HS-5 (cell line): ENCODE measurements at places on chromosomes 7 and 10.

GRCh38 chr7:11576310-11576709 is 255.7 kb downstream of the THSD7A start:
- DNase-seq, result no peak

DNA sequence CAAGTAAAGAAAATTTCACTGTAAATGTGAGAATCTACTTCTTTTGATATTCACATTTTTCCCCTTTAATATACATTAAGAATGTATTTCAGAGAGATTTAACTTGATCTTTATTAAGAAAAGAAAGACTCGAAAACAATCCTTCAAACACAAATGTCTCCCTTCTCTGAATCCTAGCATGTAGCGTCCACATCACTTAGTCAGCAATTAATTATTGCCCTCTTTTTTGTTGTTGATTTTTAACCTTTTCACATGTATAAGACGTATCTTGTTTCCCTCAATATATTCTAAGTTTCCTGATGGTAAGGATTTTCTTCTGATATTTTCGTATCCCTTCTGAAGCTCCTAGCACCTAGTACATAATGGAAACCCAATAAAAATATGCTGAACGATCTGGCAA is 6.6 kb downstream of the PDE1C start:
- DNase-seq, result no peak

DNA sequence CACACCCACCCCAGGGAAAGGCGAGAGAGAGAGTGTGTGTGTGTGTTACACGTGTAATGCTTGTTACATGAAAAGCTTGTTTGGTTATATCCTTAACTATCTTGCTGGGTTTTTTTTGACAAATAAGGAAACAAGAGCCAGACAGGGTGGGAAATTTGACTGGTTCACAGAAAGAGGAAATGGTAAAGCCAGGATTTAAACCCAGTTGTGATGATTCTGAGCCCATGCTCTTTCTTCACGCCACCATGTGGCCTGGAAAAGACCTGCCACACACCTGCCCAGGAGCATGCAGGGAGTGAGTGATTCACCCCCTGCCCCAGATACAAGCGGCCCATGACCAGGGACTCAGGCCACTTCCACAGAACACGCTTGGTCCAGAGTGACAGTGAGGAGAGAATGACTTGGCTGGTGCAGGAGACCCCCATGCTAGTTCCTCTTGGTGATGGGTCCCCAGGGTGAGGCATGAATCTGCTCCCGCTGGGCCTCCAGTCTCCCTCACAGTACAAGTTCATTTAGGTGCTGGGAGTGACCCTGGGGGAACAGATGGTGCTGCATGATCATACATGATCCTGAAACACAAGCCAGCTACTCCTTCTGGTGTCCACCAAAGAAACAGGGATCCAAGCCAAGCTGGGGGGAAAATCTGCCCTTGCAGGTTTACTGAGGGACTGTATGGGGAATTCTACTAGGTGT is 21.0 kb upstream of the EIF5AL1 start:
- DNase-seq, result no peak

DNA sequence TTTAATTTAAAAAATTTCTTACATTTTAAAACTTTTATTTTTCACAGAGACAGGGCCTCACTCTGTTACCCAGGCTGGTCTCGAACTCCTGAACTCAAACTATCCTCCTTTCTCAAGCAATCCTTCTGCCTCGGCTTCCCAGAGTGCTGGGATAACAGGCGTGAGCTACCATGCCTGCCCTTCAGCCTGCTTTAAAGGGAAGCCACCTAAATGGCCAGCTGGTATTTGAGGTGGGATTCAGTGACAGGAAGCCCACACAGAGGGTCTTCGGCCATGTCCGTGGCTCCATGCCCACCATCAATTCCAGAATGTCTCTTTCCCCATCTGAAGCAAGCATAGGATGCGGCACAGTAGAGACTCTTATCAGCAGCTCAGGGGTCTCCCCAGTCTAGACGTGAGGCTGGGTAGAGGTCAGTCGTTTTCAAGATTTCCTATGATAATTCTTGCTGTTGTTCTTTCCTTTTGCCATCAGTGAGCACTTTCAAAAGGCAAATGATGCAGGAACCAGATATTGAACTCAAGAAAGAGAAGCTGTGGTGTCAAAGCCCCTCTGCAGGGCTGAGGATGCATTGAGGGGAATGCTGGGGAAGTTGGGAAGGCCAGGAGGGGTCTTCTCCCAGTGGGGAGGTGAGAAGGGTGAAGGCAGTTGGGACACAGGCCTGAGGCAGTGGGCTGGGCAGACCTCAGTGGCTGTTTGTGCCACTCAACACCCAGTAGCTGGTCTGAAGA is 291.5 kb upstream of the IGFBP3 start:
- DNase-seq, result no peak

DNA sequence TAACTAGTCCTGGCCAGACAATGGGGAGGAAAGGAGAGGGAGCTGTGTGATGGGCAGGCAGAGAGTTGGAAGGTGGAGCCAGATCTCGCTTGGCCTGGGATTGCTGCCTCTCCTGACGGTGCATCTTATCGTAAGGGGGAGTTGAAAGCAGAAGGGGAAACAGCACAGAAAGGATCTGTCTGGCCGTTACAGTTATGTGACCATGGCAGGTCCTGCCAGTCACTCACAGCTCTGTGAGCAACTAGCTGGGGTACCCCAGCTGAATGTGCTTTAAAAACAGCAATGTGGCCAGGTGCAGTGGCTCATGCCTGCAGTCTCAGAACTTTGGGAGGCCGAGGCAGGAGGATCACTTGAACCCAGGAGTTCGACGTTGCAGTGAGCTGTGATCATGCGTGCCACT is 8.1 kb downstream of the BLVRA start:
- no peak for DNase-seq

DNA sequence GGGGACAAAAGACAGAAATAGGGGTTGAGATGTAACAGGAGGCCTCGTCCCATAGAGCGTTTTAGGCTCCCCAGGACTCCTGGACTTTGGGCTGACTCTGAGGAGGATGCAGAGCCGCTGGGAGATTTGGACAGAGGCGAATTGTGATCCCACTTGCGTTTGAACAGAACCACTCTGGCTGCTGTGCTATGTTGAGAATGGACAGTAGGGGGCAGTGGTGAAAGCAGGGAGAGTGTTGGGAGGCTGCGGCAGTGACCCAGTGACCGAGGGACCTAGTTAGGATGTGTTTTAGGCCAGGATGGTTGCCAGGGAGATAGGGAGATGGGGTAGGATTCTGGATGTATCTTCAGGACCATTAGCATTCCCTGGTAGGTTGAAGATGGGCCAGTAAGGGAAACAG is 271.6 kb downstream of the CCDC3 start:
- DNase-seq, result no peak

GRCh38 chr10:132977076-132977475 is 34.7 kb upstream of the CFAP46 start:
- DNase-seq, result no peak

GRCh38 chr10:12243864-12244620 is 48.1 kb downstream of the CDC123 start:
- no peak for DNase-seq

DNA sequence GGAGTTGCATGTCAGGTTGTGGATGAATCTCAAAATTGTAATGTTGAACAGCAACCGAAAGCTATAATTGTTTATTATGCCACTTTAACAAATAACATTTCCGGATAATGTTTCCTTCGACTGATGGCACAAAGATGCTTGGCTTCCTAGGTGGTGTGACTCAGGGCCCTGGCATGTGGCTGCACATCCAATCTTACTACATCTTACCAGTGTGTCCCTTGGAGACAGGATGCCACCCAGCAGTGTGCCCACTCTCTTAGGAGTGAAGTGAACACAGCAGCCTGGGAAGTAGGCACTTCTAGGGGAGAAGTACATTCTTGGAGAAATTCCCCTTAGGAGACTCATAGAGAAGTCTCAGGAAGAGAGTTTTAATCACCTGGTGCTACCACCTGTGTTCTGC is 33.0 kb upstream of the GPR26 start:
- no peak for DNase-seq

GRCh38 chr7:33044401-33044718 is 18.2 kb downstream of the NT5C3A start:
- DNase-seq, result no peak
